Epithelial cell of prostate (primary cell): ENCODE measurements at places on chromosomes 1 and 21.

- no peak for DNase-seq
Measured at GRCh38 chr1:83052865-83053264, 946.1 kb downstream of the TTLL7 start.

GRCh38 chr1:20233394-20233793 lies 47.1 kb upstream of the PLA2G2C start:
- no peak for DNase-seq

GRCh38 chr1:238985312-238985711 lies 401.1 kb upstream of the CHRM3 start:
- DNase-seq = no peak

DNA sequence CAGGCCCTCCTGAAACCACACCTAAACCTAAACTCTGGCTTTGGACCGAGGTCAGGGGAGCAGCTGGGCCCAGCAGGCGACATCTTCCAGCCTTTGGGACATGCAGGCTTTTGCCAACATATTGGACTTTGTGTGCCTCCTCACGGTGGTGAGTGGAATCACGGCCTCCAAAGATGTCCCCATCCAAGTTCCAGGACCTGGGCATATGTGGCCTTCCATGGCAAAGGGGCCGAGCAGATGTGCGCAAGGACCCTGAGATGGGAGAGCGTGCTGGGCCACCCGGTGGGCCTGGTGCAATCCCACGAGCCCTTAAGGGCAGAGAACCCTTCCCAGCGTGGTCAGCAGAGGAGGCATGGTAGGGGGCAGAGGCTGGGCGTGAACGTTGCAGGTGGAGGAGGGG lies 160.8 kb upstream of the C1orf174 start:
- DNase-seq = no peak

DNA sequence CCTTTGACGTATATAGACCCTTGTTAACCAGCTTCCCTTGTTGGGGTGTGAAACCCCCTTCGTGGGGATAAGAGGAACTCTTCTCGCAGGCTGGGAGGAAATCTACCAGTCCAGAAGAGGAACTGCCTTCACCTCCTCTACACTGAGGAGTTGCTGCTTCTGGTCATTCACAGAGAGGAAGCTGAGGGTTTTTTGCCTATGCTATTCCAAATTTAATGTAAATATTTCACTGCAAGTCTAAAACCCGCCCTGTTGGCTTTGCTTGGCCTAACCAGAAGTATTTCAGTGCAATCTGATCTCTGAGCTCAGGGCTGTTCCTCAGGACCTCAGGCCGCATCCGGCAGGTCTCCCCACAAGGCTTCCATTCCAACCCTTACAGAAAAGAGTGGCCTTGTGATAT lies 150.1 kb downstream of the HIVEP3 start:
- no peak for DNase-seq

- no peak for DNase-seq
Measured at GRCh38 chr21:17185674-17186073, 327.2 kb upstream of the CXADR start.

DNA sequence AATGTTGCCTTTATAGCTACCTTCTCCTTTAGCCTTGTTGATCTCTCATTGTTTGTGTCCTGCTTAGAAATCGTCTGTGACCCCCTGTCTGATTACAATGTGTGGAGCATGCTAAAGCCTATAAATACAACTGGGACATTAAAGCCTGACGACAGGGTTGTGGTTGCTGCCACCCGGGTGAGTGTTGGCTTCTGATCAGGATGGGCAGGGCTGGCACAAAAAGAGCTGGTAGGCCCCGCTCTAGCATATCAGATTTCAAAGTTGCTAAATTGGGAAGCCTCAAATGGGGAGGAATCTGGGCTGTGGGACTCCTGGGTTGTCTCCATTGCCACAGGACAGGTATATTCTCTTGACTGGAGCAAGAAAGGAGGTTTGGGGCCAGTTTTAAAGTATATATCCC lies 8.4 kb downstream of the NCSTN start:
- DNase-seq = no peak

GRCh38 chr1:94793296-94793656 lies 26.9 kb upstream of the SLC44A3 start:
- DNase-seq = no peak

- DNase-seq = no peak
Measured at GRCh38 chr1:174995121-174995520, 4.6 kb upstream of the CACYBP start.

DNA sequence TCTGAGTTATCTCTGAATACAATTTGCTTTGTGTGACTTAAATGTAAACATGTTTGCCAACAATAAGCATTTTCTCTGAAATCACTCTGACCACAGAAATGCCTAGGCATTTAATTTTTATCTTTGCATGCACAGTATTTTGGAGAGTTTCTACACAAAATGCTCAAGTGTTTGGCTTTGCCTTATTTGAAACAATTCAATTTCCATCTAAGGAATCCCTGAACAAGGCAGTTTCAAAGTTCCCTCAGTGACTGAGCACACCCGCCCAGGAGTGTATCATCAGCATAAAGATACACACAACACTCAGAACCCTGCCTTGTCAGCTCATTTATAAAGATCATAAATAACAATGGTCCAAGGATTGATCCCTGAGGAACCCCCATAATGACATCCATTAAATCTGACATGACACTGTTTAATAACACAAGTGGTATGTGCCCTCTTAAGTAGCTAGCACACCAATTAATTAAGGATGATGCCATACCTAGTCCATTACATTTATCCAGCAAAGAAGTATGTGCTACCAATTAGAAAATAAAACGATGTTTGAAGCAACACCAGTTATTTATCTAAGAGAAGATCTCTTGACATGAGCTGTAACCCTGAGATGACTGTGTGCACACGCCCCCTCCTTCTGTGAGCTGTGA lies 585.8 kb downstream of the ADGRL2 start:
- no peak for DNase-seq

DNA sequence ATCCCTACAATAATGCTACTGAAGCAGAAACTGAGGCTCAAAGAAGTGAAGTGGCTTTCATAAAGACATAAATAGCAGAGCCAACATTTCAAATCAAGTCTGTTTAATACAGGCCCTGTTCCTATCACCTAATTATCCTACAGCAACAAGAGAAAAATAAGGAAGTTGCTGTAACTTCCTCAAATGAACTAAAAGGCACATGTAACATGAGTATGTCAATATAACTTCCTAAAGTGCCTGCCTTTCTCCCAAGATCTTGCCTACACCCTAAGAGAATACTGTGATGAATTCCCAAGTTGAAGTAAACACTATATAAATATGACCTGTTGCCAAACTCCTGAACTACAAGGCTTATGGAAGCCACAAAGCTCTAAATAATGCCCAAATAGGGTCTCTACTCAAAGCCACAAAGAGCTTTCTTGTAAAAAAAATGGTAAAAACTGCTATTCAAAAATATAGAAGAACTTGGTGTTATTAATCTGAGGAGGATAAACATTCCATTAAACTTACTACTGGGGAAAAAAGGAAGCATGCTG lies 8.6 kb downstream of the BEND5 start:
- DNase-seq = no peak

- no peak for DNase-seq
Measured at GRCh38 chr1:198893763-198894444, 255.1 kb downstream of the PTPRC start.

- DNase-seq = no peak
Measured at GRCh38 chr1:180271272-180272255, 41.5 kb downstream of the LHX4 start.

GRCh38 chr21:32392299-32392879 lies 423 bp downstream of the URB1 start:
- no peak for DNase-seq

DNA sequence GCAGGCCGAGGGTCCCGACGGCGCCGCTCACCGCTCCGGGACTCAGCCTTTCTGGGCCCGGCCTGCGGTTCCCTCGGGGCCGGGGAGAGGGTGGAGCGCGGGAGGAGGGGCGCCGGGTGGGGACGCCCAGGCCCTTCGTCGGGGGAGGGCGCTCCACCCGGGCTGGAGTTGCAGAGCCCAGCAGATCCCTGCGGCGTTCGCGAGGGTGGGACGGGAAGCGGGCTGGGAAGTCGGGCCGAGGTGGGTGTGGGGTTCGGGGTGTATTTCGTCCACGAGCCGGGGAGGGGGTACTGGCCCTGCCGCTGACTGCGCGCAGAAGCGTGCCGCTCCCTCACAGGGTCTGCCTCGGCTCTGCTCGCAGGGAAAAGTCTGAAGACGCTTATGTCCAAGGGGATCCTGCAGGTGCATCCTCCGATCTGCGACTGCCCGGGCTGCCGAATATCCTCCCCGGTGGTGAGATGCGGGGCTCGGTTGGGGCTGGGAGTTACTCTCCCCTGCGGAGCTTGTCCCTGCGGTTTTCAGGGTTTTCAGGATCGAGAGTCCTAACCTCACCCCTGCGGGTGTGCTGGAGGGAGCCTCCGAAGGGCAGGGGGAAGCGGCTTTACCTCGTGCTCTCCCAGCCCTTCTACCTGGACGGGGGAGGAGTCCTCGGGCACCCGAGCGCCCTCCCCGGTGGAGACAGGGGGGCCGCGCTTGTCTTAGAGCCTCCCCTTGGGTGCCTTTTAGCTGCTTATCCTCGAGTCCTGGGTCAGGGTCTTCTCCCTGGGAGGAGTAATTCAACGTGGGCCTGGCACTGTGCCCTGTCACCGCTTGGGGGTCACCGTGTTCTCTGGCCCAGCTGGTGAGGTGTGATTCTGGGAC lies 2.1 kb downstream of the SAMD11 start:
- DNase-seq = no peak

GRCh38 chr1:173669491-173669941 lies at the start of gene ANKRD45:
Gene ANKRD45 (minus strand): TSS chr1:173669851. CDS start chr1:173659418, 10,433 bp downstream.
- no peak for DNase-seq

GRCh38 chr1:95876276-95876675 lies 642.3 kb downstream of the RWDD3 start:
- DNase-seq = no peak

DNA sequence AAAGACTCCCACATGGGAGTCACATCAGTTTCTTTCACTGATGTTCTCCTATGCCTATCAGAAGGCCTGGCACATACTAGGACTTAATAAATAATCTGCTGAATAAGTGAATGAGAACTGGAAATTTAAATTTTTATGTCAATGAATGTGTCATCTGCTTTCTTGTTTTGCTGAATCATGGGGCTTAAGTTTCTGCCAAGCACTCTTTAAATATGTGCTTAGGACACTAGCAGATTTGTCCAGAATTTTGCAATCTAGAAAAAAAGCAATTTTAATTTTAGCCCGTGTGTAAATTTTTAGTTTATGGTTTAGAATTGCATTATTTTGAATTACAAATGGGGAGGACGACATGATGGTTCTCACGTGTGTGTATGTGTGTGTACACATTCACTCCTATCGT lies 803.1 kb downstream of the USP25 start:
- DNase-seq = no peak

DNA sequence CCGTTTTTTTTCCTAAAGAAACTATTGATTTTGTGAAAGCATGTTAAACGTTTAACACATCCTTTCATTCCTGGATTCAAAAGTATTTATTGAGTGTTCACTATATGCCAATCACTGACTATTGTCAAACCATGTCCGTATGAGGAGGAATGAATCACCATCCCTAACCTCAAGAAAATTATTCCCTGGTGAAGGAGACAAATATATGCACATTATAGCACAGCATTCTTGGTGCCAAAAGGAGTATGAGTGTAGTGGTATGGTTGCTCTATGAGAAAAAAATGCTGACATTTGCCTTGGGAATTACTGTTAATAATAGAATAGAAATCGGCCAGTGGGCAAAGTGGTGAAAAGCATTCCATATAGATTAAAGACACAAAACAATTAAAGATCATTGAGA lies 1390.1 kb downstream of the MRPL39 start:
- no peak for DNase-seq

GRCh38 chr1:72847651-72848050 lies 565.3 kb upstream of the NEGR1 start:
- no peak for DNase-seq

- no peak for DNase-seq
Measured at GRCh38 chr21:14699433-14700407, 153.6 kb upstream of the SAMSN1 start.

DNA sequence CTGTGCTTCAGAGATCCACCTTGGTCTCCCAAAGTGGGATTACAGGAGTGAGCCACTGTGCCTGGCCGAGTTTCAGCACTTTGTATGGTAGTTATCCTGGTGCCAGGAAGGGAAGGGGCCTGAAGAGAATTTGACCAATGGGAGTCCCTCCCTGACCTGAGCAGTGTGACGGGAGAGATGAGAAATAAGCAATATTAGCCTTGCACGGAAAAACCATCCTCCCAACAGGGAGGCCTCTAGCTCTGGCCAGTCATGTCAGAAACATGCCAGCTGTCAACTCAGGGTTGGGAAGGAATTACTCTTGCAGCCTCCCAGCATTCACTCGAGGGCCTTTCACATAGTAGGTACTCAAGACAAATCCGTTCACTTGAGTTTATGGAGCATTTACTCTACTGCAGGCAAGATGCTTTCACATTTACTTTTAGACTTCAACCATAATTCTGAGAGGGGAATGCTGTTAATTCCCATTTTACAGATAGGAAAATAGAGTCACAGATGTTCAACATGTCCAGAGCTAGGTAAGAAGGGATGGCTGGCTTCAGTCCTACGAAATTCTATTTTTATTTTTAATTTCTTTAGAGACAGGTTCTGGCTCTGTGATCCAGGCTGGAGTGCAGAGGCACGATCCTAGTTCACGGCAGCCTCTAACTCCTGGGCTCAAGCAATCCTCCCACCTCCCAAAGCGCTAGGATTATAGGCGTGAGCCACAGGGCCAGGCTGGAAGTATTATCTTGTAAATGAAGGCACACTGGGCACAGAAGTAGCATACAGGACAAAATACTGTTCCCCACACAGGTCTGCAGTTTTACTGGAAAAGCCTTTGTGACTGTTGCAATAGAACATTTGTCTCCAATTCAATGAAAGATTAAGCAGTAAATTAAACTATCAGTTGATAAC lies 3.2 kb upstream of the ATP13A2 start:
- DNase-seq = no peak

GRCh38 chr1:193909406-193910082 lies 723.1 kb upstream of the B3GALT2 start:
- no peak for DNase-seq

GRCh38 chr1:38396606-38397005 lies 350.0 kb upstream of the POU3F1 start:
- DNase-seq = no peak

DNA sequence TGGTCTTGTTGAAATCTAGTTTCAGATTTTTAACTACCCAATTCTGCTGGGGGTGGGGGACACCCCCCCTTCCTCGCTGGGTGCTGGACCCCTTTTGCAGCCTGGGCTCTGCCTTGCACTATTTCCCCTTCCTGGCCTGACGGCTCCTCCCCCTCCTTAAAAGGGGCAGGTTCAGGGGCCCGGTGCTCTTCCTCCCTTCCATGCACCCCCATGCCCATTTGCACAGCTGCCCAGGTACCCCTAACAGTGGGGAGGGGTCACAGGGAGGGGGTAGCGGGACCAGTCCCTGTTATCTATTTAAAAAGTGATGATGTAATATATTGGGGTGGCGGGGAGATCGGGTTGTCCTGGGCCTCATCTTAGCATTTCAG lies 15.3 kb downstream of the ZBTB7B start:
- DNase-seq = no peak
